Activated naive CD4-positive, alpha-beta T cell (primary cell): ENCODE measurements at places on chromosomes 11 and 22.

- peak; percentile 97 for DNase-seq
Measured at GRCh38 chr22:39520226-39521105, at the start of gene ATF4. Gene ATF4 (plus strand): TSS chr22:39520562. CDS start chr22:39521446, 884 bp downstream.

GRCh38 chr11:13875643-13876042, 86.9 kb upstream of the SPON1 start:
- no peak for DNase-seq

DNA sequence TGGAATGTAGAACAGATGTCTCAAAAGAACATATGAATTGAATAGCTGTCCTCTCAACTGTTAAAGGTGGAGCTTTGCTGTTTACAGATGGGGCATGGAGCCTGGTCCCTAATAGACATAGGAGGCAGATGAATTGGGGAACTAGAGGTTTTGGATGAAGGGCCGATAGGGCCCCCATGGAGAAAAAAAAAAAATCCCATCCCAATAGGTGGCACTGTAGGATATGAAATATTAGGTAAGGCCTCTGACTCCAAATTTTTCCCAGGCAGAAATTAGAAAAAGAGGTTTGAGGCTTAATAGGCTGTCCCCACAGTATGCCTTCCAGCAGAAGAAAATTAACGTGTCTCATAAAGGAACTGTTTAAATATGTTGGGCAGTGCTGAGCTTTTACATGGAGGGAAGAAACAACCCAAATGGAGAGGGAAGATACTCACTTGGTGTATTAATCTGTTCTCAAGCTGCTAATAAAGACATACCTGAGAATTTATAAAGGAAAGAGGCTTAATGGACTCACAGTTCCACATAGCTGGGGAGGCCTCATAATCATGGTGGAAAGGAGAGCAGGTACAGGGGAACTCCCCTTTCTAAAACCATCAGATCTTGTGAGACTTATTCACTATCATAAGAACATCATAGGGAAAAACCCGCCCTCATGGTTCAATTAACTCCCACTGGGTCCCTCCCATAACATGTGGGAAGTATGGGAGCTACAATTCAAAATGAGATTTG, 30.1 kb upstream of the TMEM45B start:
- no peak for DNase-seq

- DNase-seq: no peak
Measured at GRCh38 chr22:21443057-21443734, 24.0 kb upstream of the TMEM191C start.
